ENCODE measurements at places on chromosomes 7 and 10. TPM values are rescaled to one million over a fixed set of nuclear protein-coding genes. Genes with fewer than 3 reads are reported as not detected.
A peak's percentile ranks its signal among the peaks of the same experiment; 100 is the strongest.

ACHE gene
- total RNA-seq: not detected

- H3K27me3 ChIP-seq: peaks cover 5% of the 10 kb centered on the region
- no peak for DNase-seq
- no peak overlapping the region for H3K4me3 ChIP-seq
- no peaks in the 10 kb centered on the region for H3K36me3 ChIP-seq
- no peak overlapping the region for H3K27ac ChIP-seq
These were observed 53.1 kb downstream of the CPED1 start for GRCh38 chr7:121041516-121042148.

DNA sequence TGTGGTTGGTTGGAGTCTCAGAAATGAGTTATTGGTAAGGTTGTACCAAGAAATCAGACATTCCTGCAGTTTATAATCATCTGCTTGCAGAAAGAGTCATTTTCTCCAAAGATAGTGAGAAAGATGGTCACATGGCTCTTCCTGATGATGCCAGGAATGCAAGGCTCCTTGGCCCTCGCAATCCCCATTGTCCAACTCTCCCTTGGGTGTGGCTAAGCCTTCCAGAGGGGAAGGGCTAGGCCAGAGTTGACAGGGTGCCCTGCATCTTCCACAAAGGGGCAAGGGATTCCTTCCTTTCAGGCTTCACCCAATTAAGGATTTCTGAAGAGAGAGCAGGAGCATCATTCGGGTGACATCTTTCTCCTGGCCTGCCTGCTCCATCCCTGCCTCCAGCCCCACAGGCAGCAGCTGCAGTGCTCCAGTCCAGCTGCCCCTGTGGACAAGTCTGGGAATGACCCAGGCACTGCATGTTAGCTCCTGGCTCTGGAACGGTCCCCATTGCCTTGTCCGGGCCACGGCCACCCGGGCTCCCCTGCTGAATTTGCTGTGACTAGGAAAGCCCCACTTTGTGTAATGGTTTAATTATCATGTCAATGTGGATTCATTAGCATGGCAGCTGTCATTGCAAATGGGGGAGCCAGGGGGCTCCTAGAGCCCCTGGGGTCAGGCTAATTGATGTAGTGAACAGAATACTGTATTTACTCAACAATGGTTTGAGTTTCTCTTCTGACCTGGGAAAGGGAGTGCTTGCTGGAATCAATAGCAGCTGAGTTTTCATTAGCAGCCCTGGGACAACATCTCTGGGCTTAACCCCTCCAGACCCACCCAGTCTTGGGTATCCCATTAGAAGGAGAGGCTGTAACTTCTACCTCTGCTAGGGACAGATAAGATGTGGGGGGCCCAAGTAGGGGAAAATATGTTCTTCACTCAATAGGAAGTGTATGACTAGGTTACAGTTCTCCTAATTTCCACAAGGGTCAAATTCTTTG, 112.6 kb upstream of the TBX20 start:
- no peaks in the 10 kb centered on the region for H3K36me3 ChIP-seq
- no peak for DNase-seq
- no peak overlapping the region for H3K4me3 ChIP-seq
- H3K4me1 ChIP-seq: no peaks in the 10 kb centered on the region
- no peaks in the 10 kb centered on the region for H3K27me3 ChIP-seq

GRCh38 chr7:22109761-22110160, 164.1 kb upstream of the CDCA7L start:
- peak; percentile 39 for DNase-seq
- no peaks in the 10 kb centered on the region for H3K27me3 ChIP-seq
- no peaks in the 10 kb centered on the region for H3K36me3 ChIP-seq

GRCh38 chr10:51023636-51024035, 50.7 kb upstream of the PRKG1 start:
- no peak overlapping the region for H3K4me3 ChIP-seq
- peaks cover 2% of the 10 kb centered on the region for H3K27me3 ChIP-seq
- H3K36me3 ChIP-seq: no peaks in the 10 kb centered on the region
- no peak for DNase-seq
- H3K27ac ChIP-seq: no peak overlapping the region
- H3K4me1 ChIP-seq: no peaks in the 10 kb centered on the region

DNA sequence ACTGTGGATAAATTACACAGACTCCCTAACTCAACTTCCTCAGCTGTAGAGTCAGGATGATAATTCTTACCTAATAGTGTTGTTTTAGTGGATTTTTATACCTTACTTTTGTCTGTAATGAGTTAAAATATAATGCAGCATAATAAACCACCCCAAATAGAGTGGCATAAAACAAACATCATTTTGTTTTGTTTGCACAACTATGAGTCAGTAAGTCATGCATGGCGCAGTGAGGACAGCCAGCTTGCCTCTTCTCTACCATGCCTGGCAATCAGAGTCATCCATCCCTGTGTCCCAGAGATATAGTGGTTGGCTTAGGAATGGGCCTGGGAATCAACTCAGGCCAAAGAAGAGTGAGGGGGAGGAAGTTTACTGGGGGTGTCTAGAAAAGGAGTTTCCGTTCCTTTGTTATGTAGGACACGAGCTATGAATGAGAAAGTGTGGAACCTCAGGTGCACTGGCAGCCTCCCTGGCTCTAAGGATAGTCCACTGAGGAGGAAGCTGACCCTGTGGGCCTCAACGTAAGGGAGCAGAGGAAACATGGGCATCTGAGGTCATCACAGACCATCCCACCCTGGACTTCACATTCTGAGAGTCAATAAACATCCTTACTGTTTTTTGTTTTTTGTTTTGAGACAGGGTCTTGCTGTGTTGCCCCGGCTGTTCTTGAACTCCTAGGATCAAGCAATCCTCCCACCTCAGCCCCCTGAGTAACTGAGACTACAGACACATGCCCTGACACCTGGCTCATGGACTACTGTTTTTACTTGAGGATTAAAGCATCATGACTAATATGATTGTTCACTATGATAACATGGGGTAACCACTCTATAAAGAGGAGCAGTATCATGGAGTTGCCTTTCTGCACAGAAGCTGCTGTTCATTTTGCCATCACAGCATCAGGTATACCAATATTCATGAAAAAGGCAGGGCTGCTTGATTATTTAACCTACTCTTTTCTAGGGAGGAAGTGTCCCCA, 21.0 kb upstream of the GRB10 start:
- no peak overlapping the region for H3K27ac ChIP-seq
- H3K27me3 ChIP-seq: peaks cover 39% of the 10 kb centered on the region
- H3K4me1 ChIP-seq: peaks cover 11% of the 10 kb centered on the region
- H3K36me3 ChIP-seq: no peaks in the 10 kb centered on the region
- H3K4me3 ChIP-seq: no peak overlapping the region
- DNase-seq: no peak

GRCh38 chr10:129440247-129440646, 26.8 kb upstream of the MGMT start:
- no peak for DNase-seq
- no peak overlapping the region for H3K4me3 ChIP-seq
- no peaks in the 10 kb centered on the region for H3K4me1 ChIP-seq

PON3 gene
- not detected for total RNA-seq

- peaks cover 31% of the 10 kb centered on the region for H3K27me3 ChIP-seq
- no peak for DNase-seq
- H3K27ac ChIP-seq: no peak overlapping the region
These were observed 552.1 kb downstream of the TFEC start for GRCh38 chr7:115478426-115478825.

RBM28 gene
- total RNA-seq: 34.8 TPM

GRCh38 chr7:134693256-134693655, 46.6 kb downstream of the BPGM start:
- no peak overlapping the region for H3K4me3 ChIP-seq
- peaks cover 2% of the 10 kb centered on the region for H3K27me3 ChIP-seq
- DNase-seq: peak; percentile 45
- H3K27ac ChIP-seq: no peak overlapping the region
- no peaks in the 10 kb centered on the region for H3K36me3 ChIP-seq

DKK1 gene
- not detected for total RNA-seq

ASIC3 gene
- 5.5 TPM for total RNA-seq

NPTX2 gene
- total RNA-seq: not detected

GRCh38 chr7:105487579-105488571, 34.2 kb downstream of the PUS7 start:
- peaks cover 4% of the 10 kb centered on the region for H3K36me3 ChIP-seq
- peaks cover 3% of the 10 kb centered on the region for H3K4me1 ChIP-seq
- H3K27me3 ChIP-seq: no peaks in the 10 kb centered on the region
- H3K27ac ChIP-seq: peak overlapping the region; percentile 31
- no peak overlapping the region for H3K4me3 ChIP-seq

CREB5 gene
- not detected for total RNA-seq

- H3K27me3 ChIP-seq: no peaks in the 10 kb centered on the region
- H3K36me3 ChIP-seq: no peaks in the 10 kb centered on the region
- H3K27ac ChIP-seq: no peak overlapping the region
- H3K4me1 ChIP-seq: no peaks in the 10 kb centered on the region
- DNase-seq: no peak
These were observed 58.7 kb upstream of the AUTS2 start for GRCh38 chr7:69539531-69539930.

- H3K27ac ChIP-seq: no peak overlapping the region
- no peaks in the 10 kb centered on the region for H3K27me3 ChIP-seq
- no peak overlapping the region for H3K4me3 ChIP-seq
- no peaks in the 10 kb centered on the region for H3K36me3 ChIP-seq
- no peak for DNase-seq
These were observed 769.3 kb downstream of the PHTF2 start for GRCh38 chr7:78567836-78568235.

- DNase-seq: peak; percentile 66
- H3K27ac ChIP-seq: peak overlapping the region; percentile 84
- peaks cover 23% of the 10 kb centered on the region for H3K36me3 ChIP-seq
- peak overlapping the region; percentile 95 for H3K4me3 ChIP-seq
- no peaks in the 10 kb centered on the region for H3K27me3 ChIP-seq
These were observed 1.7 kb upstream of the TNKS2 start for GRCh38 chr10:91796331-91797047.
